Activated naive CD8-positive, alpha-beta T cell treated with anti-CD3 and anti-CD28 coated beads, Interleukin-2, amount 10 ng/mL, durations not matched to agents 7 days and 5 days (primary cell): ENCODE measurements at places on chromosomes 16 and 17. TPM values are rescaled to one million over a fixed set of nuclear protein-coding genes. Genes with fewer than 3 reads are reported as not detected.

GRCh38 chr17:49067163-49067562 is 65.4 kb upstream of the B4GALNT2 start:
- no peaks in the 10 kb centered on the region for H3K36me3 ChIP-seq
- H3K27ac ChIP-seq: no peak overlapping the region
- H3K27me3 ChIP-seq: peaks cover 5% of the 10 kb centered on the region

- DNase-seq: no peak
- H3K27ac ChIP-seq: no peak overlapping the region
- no peaks in the 10 kb centered on the region for H3K36me3 ChIP-seq
These were observed 18.2 kb downstream of the DNAH17 start for GRCh38 chr17:78558989-78559388.

DNA sequence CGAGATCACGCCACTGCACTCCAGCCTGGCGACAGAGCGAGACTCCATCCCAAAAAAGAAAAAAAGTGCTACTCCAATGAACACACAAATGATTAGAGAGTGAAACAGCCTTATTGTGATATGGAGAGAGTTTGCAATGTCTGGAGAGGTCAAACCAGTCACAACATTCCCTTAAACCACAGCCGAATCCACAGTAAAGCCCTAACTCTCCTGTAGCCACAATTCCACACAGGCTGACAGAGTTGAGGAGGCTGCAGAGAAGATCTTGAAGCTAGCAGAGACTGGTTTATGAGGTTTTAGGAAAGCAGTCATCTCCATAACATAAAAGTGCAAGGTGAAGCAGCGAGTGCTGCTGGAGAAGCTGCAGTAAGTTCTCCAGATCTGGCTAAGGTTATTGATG is 6.7 kb downstream of the RNF213 start:
- H3K36me3 ChIP-seq: peaks cover 28% of the 10 kb centered on the region
- no peak for DNase-seq
- peaks cover 27% of the 10 kb centered on the region for H3K4me1 ChIP-seq

DNA sequence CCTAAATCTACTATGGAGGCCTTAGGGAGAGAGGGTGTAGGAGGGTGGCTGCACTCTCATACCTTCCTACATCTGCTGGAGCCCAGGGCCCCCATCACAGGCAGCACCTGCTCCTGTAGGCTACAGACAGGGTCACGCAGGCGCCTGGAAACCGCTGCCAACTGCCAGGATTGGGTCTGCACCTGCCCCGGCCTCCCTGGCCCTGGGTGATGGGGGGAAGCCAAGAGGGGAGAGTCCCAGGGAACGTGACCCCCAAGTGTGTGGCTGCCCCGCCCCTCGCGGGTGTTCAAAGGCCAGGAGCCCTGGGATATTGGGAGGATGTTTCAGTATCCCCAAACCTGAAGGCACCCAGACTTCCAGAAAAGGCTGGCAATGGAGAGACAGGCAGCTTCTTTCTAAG is 5.6 kb upstream of the TEX19 start:
- no peak for DNase-seq
- H3K36me3 ChIP-seq: no peaks in the 10 kb centered on the region
- no peak overlapping the region for H3K27ac ChIP-seq
- H3K4me3 ChIP-seq: no peak overlapping the region

Gene KCNJ12
- total RNA-seq: not detected

DNA sequence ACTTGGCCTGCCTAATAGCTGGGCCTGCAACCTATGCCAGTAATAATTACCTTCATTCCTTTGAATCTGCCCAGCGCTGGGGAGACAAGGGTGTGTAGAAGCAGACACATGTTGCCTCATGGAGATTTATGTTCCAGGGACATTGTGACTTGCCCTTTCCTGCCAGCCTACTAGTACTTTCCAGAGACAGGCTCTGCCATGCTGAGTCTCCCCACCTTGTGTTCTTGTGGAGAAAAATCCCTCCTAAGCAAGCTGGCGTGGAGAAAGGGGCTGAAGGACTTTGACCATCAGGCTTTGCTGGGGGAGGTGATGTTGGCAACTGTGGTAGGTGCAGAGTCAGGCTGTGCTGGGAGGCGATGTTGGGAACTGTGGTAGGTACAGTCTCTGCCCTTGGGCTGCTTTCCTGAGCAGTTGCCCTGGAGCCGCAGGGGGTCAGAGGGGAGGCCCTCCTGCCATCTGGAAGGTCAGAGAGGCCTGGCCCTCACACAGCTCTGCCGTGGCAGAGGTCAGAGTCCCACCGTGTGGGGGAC is 4.0 kb downstream of the KSR1 start:
- peaks cover 4% of the 10 kb centered on the region for H3K36me3 ChIP-seq
- peaks cover 64% of the 10 kb centered on the region for H3K4me1 ChIP-seq
- DNase-seq: no peak
- no peaks in the 10 kb centered on the region for H3K27me3 ChIP-seq
- no peak overlapping the region for H3K4me3 ChIP-seq

GRCh38 chr17:62791235-62791734 is 16.8 kb downstream of the MARCHF10 start:
- H3K4me3 ChIP-seq: no peak overlapping the region
- peaks cover 22% of the 10 kb centered on the region for H3K27me3 ChIP-seq
- DNase-seq: no peak
- H3K4me1 ChIP-seq: peaks cover 8% of the 10 kb centered on the region
- H3K36me3 ChIP-seq: peaks cover 1% of the 10 kb centered on the region
- no peak overlapping the region for H3K27ac ChIP-seq

DNA sequence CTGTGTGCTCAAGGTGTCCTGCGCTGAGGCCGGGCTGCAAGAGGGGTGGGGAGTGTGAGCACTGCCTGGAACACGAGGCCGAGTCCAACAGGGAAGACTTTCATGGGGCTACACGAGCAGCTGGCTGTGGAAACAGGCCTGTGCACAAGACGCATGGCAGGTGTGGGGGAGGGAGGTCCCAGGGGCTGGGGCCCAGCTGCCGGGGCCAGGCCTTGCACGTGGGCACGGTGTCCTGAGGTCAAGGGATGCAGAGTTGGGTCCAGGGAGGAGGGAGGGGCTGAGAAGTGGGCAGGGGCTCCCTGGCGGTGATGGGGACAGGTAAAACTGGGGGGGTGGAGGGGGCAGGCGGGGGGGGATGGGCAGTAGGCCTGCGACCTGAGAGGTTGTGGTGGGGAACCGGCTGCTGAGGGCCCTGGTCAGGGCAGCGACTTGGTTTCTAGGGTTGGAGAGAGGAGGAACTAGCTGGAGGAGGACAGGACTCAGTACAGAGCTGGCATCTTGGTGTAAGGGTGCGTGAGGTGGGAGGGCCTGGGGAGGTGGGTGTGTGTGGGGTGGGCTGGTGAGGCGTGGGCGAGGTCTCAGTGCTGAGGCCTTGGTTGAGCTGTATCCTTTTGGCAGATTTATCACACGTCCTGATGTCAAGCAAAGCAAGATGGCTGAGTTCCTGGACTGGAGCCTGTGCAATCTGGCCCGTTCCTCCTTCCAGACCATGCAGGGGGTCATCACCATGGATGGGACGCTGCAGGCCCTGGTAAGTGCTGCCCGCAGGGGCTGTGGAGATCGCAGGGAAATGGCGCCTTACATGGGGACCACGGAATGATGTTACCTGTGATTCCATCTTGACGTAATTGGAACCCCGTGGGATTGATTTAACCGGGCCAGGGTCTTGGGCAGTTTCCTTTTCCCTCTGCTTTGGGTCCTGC is 29.4 kb downstream of the TBCD start:
- H3K4me1 ChIP-seq: peaks cover 20% of the 10 kb centered on the region
- H3K27me3 ChIP-seq: no peaks in the 10 kb centered on the region
- peak overlapping the region; percentile 42 for H3K27ac ChIP-seq
- no peak for DNase-seq
- H3K36me3 ChIP-seq: peaks cover 12% of the 10 kb centered on the region

- DNase-seq: no peak
- H3K27ac ChIP-seq: no peak overlapping the region
- peaks cover 12% of the 10 kb centered on the region for H3K4me1 ChIP-seq
- H3K4me3 ChIP-seq: no peak overlapping the region
These were observed 60.7 kb upstream of the SREBF1 start for GRCh38 chr17:17897442-17897841.

Gene TAOK1
- total RNA-seq: 52.8 TPM

- H3K36me3 ChIP-seq: no peaks in the 10 kb centered on the region
- H3K4me1 ChIP-seq: no peaks in the 10 kb centered on the region
- no peak for DNase-seq
- no peak overlapping the region for H3K27ac ChIP-seq
These were observed 185.9 kb upstream of the HS3ST3A1 start for GRCh38 chr17:13787636-13788035.

- H3K36me3 ChIP-seq: no peaks in the 10 kb centered on the region
- DNase-seq: no peak
- H3K4me1 ChIP-seq: peaks cover 44% of the 10 kb centered on the region
- no peaks in the 10 kb centered on the region for H3K27me3 ChIP-seq
- H3K4me3 ChIP-seq: no peak overlapping the region
- no peak overlapping the region for H3K27ac ChIP-seq
These were observed 23.8 kb upstream of the SUPT4H1 start for GRCh38 chr17:58375811-58376210.

GRCh38 chr17:35242158-35242804 is 591 bp upstream of the SLFN5 start:
- peaks cover 66% of the 10 kb centered on the region for H3K36me3 ChIP-seq
- DNase-seq: peak; percentile 81
- peak overlapping the region; percentile 98 for H3K27ac ChIP-seq
- H3K4me1 ChIP-seq: peaks cover 48% of the 10 kb centered on the region
- H3K27me3 ChIP-seq: no peaks in the 10 kb centered on the region

DNA sequence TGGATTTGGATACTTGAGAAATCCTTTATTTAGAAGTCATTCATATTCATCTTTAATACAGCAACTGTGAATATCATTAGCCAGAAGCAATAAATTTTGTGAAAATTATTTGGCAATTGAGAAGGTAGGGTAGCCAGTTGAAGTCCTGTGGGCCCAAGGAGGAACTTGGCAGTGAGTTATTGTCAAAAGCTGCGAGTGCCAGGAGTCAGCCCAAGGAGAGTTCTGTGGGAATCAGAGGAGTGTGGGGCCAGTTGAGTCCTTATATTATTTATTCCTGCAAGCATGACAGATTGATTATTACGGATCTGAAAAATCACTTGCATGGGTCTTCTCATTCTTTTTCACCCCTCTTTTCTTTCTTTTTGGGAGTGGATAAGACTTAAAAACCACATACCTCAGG is 38.3 kb downstream of the PRKCA start:
- DNase-seq: no peak
- H3K4me3 ChIP-seq: no peak overlapping the region

DNA sequence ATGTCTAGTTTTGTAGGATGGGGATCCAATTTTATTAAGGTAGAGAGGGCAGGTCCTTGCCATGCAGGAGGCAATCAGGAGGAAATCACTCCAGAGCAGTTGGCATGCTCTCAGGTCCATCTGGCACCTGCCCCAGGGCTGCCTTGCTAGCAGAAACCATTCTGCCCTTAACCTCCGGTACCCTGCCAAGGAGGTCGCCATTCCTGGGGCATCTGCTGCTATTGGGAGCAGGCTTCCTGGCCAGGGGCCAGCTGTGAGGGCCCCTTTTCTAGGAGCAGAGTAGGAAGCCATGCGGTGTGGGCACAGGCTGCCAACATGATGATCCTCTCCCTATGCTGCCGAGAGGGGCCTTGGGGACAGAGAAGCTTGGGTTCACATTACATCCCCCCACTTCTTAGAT is 47.6 kb upstream of the MGAT5B start:
- H3K4me3 ChIP-seq: no peak overlapping the region
- H3K27ac ChIP-seq: no peak overlapping the region
- no peak for DNase-seq
- peaks cover 12% of the 10 kb centered on the region for H3K27me3 ChIP-seq
- peaks cover 7% of the 10 kb centered on the region for H3K4me1 ChIP-seq

GRCh38 chr16:13697568-13697967 is 222.4 kb upstream of the ERCC4 start:
- H3K36me3 ChIP-seq: no peaks in the 10 kb centered on the region
- H3K27ac ChIP-seq: no peak overlapping the region
- no peaks in the 10 kb centered on the region for H3K4me1 ChIP-seq

Gene SLC5A10
- total RNA-seq: not detected

- no peaks in the 10 kb centered on the region for H3K36me3 ChIP-seq
- DNase-seq: no peak
- no peak overlapping the region for H3K27ac ChIP-seq
- no peak overlapping the region for H3K4me3 ChIP-seq
These were observed 4.8 kb downstream of the GSG1L2 start for GRCh38 chr17:9817086-9817485.

- no peak overlapping the region for H3K27ac ChIP-seq
- no peak for DNase-seq
- peaks cover 24% of the 10 kb centered on the region for H3K36me3 ChIP-seq
These were observed 3.9 kb upstream of the SKAP1 start for GRCh38 chr17:48433896-48434295.

DNA sequence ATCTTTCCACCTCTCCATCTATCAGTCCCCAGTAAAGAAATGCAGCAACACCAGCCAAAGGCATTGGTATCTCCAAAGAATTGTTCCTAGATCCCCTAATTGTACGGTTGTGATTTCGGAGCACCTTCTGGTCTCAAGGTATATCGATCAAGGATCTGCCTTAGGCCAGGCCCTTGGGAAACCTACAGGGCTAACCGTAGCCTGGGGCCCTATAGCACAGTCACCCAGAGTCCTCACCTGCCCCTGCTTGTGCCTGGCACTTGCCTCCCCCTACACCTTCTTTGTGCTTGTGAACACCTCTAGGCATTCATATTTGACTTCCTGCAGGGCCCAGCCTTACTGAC is 16.8 kb upstream of the AURKB start:
- peaks cover 28% of the 10 kb centered on the region for H3K36me3 ChIP-seq
- peaks cover 2% of the 10 kb centered on the region for H3K27me3 ChIP-seq
- H3K4me1 ChIP-seq: peaks cover 37% of the 10 kb centered on the region
- no peak for DNase-seq
- peak overlapping the region; percentile 51 for H3K27ac ChIP-seq
- peak overlapping the region; percentile 39 for H3K4me3 ChIP-seq

- no peak overlapping the region for H3K4me3 ChIP-seq
- H3K36me3 ChIP-seq: no peaks in the 10 kb centered on the region
- no peaks in the 10 kb centered on the region for H3K4me1 ChIP-seq
- H3K27ac ChIP-seq: no peak overlapping the region
These were observed 76.0 kb downstream of the CHD9NB start for GRCh38 chr16:52976539-52977167.

Gene MYH2
- total RNA-seq: not detected

DNA sequence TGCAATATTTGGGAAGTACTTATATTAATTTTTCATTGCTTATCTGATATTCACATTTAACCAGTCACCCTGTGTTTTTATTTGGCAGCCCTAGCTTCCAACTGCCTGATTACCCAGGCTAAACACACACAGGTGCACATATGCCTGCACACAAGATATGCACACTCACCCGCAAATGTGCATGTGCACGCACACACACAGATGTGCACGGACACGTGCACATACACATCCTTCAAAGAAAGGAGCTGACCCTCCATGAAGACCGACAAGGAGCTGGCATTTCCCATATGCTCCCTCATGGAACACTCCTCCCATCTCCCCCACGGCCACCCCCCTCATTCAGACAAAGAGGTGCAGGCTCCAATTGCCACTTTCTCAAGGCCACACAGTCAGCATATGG is 242.2 kb downstream of the ENGASE start:
- no peaks in the 10 kb centered on the region for H3K4me1 ChIP-seq
- DNase-seq: no peak
- H3K27ac ChIP-seq: no peak overlapping the region
- H3K4me3 ChIP-seq: no peak overlapping the region
- H3K27me3 ChIP-seq: peaks cover 23% of the 10 kb centered on the region
- H3K36me3 ChIP-seq: no peaks in the 10 kb centered on the region
